ENCODE measurements at places on chromosomes 2 and 18. TPM values are rescaled to one million over a fixed set of nuclear protein-coding genes. Genes with fewer than 3 reads are reported as not detected.
A peak's percentile ranks its signal among the peaks of the same experiment; 100 is the strongest.

GRCh38 chr2:38981003-38981669, 91.5 kb downstream of the ARHGEF33 start:
- H3K4me3 ChIP-seq: no peak overlapping the region
- no peak overlapping the region for H3K27ac ChIP-seq
- no peaks in the 10 kb centered on the region for H3K36me3 ChIP-seq
- no peaks in the 10 kb centered on the region for H3K4me1 ChIP-seq

GRCh38 chr2:108805782-108806181, 19.2 kb downstream of the CCDC138 start:
- H3K27ac ChIP-seq: no peak overlapping the region
- no peak for DNase-seq
- no peaks in the 10 kb centered on the region for H3K36me3 ChIP-seq
- H3K4me3 ChIP-seq: no peak overlapping the region
- H3K27me3 ChIP-seq: no peaks in the 10 kb centered on the region

DNA sequence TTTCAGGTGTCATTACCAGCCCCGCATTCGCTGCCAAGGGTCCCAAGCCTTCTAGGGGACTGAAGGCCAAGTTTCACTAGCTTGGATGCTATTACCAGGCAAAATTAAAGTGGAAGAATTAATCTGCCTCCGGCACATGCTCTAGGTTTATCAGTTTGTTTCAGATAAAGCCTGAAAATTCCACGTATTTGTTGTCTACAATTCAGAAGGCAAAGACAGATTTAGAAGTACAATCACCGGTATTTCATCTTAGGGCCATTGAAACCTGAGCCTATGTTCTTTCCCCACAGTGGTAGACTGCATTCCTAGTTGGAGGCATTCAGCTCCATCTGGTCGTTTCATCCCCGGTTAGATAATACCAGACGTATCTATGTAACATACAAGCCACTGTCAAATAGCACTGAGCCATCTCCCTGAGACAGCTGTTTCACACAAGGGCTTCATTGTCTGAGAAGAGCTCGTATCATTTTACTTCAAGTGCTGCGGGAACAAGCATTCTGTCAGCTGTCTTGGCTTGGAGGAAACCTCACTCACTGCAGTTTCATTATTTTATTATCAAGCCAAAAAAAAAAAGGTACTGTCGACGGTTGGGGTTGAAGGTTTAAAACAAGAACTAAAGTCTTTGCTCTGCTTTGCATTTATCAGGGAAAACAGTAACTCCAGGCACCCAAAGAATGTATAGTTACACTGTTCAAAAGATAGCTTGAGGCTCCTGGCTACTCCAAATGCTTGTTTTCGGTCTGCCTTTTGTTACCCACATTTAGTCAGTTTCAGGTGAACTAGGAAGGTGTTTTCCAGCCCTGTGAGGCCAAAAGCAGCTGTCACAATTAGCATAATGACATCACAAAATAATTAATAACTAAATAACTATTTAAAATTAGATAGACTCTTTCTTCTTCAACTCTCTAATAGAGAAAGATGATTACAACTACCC, 76.7 kb downstream of the TGIF1 start:
- H3K36me3 ChIP-seq: no peaks in the 10 kb centered on the region
- peak; percentile 37 for DNase-seq
- H3K27me3 ChIP-seq: no peaks in the 10 kb centered on the region
- H3K4me3 ChIP-seq: no peak overlapping the region

- H3K4me3 ChIP-seq: no peak overlapping the region
- H3K4me1 ChIP-seq: no peaks in the 10 kb centered on the region
- no peaks in the 10 kb centered on the region for H3K36me3 ChIP-seq
- DNase-seq: no peak
Observed at GRCh38 chr2:34104601-34105000, 505.5 kb upstream of the FAM98A start.

Gene TRPM8
- total RNA-seq: not detected

DNA sequence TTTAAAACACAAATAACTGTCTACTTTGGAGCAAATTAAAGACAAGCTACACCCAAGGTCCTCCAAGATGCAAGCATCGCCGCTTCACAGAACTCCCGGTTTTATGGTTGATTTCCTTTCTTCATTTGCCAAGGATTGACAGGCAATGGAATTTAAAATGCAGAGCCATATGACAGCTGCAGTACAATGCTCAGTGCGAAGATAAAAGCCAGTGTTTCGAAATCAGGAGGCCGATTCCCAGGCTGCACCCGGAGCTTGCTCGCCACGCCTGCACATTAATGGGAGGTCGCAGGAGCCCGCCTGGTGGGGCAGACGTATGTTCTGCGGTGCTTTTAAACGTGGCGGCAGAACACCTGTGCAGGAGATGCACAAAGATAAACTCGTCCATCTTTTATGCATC, 727.6 kb upstream of the SOX11 start:
- H3K36me3 ChIP-seq: no peaks in the 10 kb centered on the region
- no peak overlapping the region for H3K4me3 ChIP-seq
- H3K27ac ChIP-seq: no peak overlapping the region
- DNase-seq: no peak

- no peak overlapping the region for H3K4me3 ChIP-seq
- no peaks in the 10 kb centered on the region for H3K27me3 ChIP-seq
- H3K27ac ChIP-seq: no peak overlapping the region
- no peak for DNase-seq
- H3K4me1 ChIP-seq: no peaks in the 10 kb centered on the region
Observed at GRCh38 chr2:122322815-122323214, 567.4 kb downstream of the TSN start.

GRCh38 chr2:118105497-118105896, 17.2 kb downstream of the INSIG2 start:
- no peaks in the 10 kb centered on the region for H3K27me3 ChIP-seq
- no peaks in the 10 kb centered on the region for H3K36me3 ChIP-seq
- H3K4me3 ChIP-seq: no peak overlapping the region
- no peak for DNase-seq

GRCh38 chr18:9135081-9135911, 1.3 kb upstream of the ANKRD12 start:
- H3K27ac ChIP-seq: peak overlapping the region; percentile 96
- H3K27me3 ChIP-seq: no peaks in the 10 kb centered on the region
- H3K4me3 ChIP-seq: peak overlapping the region; percentile 96
- H3K36me3 ChIP-seq: peaks cover 1% of the 10 kb centered on the region
- peaks cover 22% of the 10 kb centered on the region for H3K4me1 ChIP-seq

DNA sequence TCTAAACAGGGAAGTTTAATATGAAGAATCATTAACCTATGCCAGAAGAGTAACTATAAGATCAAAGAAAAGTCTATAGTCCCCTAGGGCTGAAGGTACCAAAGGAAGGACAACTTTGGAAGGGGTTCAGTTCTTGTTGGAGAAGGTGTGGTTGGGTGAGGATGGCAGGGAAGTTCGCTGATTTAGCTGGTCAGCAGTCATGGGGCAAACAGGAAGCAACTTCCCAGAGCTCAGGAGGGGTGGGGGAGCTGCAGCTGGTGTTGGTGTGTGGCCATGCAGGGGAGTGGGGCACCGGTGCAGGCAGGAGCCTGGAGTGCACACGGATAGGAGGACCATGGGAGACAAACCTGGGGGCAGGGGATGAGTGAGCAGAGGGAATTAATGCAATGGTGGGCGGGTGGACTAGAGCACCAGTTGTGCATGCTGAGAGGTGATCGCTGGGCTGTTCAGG, 34.0 kb downstream of the FHOD3 start:
- no peaks in the 10 kb centered on the region for H3K4me1 ChIP-seq
- H3K36me3 ChIP-seq: no peaks in the 10 kb centered on the region
- no peak overlapping the region for H3K4me3 ChIP-seq
- no peak overlapping the region for H3K27ac ChIP-seq
- no peak for DNase-seq

Gene CHRNG
- total RNA-seq: not detected

DNA sequence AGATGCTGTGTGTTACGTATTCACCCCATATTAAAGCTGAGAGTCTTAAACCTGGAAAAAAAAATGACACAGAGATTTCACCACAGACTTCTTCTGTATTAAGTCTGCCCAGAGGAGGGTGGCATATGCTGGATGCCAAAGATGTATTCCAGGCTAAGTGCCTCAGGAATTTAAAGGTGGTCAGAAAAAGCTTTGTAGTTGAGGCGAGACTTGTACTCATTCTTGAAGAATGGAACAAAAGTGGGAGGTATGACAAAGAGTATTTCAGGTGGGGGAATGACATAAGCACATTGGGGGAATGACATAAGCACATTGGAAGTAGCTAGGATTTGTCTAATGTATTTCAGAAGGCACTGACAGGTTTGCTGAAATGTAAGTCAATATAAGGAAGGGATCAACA, 98.6 kb downstream of the BABAM2 start:
- peaks cover 50% of the 10 kb centered on the region for H3K4me1 ChIP-seq
- no peak overlapping the region for H3K27ac ChIP-seq
- no peak for DNase-seq
- H3K27me3 ChIP-seq: no peaks in the 10 kb centered on the region
- H3K4me3 ChIP-seq: no peak overlapping the region

DNA sequence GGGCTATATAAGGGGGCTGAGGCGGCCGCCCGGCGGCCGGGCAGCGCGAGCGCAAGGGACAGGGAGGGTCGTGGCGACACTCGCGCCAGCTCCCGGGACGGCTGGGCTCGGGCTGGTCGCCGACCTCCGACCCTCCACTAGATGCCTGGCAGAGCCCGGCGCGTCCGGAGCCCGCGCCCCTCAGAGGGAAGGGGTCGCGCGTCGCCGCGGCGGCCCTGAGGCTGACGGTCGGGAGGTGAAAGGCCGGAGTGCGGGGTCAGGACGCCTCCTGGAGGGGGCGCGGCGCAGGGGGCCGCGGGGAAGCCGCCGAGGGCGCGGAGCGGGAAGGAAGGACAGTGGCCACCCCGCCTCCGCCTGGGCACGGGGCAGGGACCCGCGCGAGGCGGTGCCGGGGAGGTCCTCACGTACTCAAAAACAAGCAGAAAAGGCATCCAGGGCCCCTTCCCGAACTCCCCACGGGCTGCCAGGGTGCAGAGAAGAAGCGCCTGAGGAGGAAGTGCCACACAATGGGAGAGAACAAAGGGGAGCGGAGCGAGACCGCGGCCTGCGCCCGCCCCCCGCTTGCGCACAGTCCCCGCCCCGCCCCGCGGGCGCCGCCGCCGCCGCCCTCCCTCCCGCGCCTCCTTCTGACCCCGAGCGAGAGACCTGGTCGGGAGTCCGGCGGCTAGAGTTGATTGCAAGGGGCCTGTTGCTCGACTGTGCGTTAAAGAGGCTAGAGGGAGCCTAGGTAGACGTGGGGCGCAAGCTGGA, 776 bp upstream of the KLF7 start:
- H3K36me3 ChIP-seq: no peaks in the 10 kb centered on the region
- H3K4me3 ChIP-seq: peak overlapping the region; percentile 39
- H3K27ac ChIP-seq: peak overlapping the region; percentile 88
- peak; percentile 65 for DNase-seq
- peaks cover 9% of the 10 kb centered on the region for H3K27me3 ChIP-seq

DNA sequence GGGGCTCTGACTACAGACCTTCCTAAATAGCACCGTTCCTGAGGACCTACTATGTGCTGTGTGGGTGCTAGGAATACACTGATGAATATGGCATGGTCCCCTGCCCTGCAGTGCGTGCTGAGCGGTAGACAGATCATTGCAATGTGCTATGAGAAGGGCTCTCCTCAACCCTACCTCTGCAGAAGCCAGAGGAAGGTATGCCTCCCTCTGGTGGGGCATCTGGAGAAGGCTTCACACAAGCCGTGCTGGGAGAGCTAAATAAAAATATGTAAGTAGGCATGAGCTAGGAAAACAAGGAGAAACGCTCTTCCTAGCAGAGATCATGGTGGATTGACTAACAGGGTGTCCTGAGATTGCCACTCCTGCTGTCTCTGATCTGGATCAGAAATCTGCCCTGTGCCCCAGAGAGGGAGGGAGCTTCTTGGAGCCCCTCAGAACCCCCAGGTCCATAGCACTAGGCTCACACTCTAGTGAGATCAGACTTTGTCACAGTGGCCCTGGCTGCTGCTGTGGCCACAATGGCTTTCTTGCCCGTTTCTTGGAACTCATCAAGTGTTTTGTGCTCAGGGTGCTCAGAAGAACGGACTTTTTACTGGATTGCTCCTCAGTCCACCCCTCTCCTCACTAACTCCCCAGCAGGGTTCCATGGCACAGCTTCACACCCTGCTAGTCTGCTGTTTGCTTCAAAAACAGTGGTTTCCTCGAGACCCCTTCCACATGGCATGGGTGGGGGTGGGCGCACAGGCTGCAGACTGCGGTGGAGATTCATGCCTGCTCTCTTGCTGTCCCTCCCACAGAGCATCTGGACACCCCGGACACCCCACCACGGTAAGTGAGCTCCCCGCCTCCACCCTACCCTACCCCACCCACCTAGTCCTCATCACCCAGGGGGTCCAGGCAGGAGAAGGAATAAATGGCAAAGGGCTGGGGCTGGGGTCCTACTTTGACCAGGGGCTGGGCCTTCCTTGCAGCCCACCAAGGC, 14.2 kb downstream of the SIGLEC15 start:
- H3K27ac ChIP-seq: no peak overlapping the region
- no peak overlapping the region for H3K4me3 ChIP-seq
- no peaks in the 10 kb centered on the region for H3K27me3 ChIP-seq
- DNase-seq: peak; percentile 38
- no peaks in the 10 kb centered on the region for H3K36me3 ChIP-seq

- H3K27me3 ChIP-seq: no peaks in the 10 kb centered on the region
- H3K4me3 ChIP-seq: no peak overlapping the region
- peaks cover 9% of the 10 kb centered on the region for H3K4me1 ChIP-seq
Observed at GRCh38 chr2:151996243-151997003, 102.4 kb downstream of the CACNB4 start.

GRCh38 chr2:215137741-215138340, 585 bp downstream of the ABCA12 start:
- H3K4me3 ChIP-seq: no peak overlapping the region
- H3K4me1 ChIP-seq: peaks cover 12% of the 10 kb centered on the region
- no peak overlapping the region for H3K27ac ChIP-seq
- no peaks in the 10 kb centered on the region for H3K36me3 ChIP-seq
- no peaks in the 10 kb centered on the region for H3K27me3 ChIP-seq
- DNase-seq: no peak

Gene SERPINB13
- not detected for total RNA-seq

DNA sequence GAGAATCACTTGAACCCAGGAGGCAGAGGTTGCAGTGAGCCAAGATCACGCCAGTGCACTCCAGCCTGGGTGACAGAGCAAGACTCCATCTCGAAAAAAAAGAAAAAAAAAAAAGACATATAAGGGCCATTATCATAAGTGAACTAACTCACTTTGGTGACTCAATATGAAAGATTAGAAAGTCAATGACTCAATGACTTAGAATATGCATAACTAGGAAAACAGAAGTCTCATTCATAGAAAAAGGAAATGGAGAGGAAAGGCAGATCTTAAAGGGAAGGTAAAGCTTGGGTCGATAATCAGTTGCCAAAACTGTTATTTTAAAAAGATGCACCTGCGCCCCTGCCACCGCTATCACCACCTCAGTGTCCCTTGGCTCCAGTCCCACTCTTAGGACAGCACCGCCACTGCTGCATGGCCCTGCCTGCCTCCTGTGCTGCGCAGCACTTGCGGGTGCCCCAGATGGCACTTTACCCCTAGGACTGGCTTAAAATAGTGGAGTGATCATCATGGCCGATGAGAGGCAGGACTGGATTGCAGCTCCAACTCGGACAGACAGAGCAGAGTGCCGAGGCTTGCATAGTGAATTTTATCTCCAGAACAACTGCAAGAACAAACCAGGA, 54.7 kb downstream of the INO80D start:
- H3K27me3 ChIP-seq: no peaks in the 10 kb centered on the region
- DNase-seq: no peak
- no peak overlapping the region for H3K27ac ChIP-seq
- no peaks in the 10 kb centered on the region for H3K36me3 ChIP-seq
- no peak overlapping the region for H3K4me3 ChIP-seq

GRCh38 chr18:34734056-34734455, 24.0 kb downstream of the DTNA start:
- DNase-seq: peak; percentile 67
- no peak overlapping the region for H3K4me3 ChIP-seq
- H3K27me3 ChIP-seq: no peaks in the 10 kb centered on the region
- H3K27ac ChIP-seq: no peak overlapping the region
- H3K4me1 ChIP-seq: peaks cover 17% of the 10 kb centered on the region

Gene HRH4
- total RNA-seq: not detected

All from Caco-2 (cell line).